ENCODE measurements at places on chromosomes 12 and 14. TPM values are rescaled to one million over a fixed set of nuclear protein-coding genes. Genes with fewer than 3 reads are reported as not detected.

Gene TAS2R8
- 0.98 TPM for total RNA-seq

Gene SYNJ2BP
- 20.9 TPM for total RNA-seq

Gene DLK1
- 8.6 TPM for total RNA-seq

Gene KRT79
- total RNA-seq: 1.7 TPM

Gene CLEC12A
- total RNA-seq: not detected

Gene CD9
- total RNA-seq: 366 TPM

Gene STAB2
- total RNA-seq: 0.25 TPM

Gene TAS2R46
- 2.0 TPM for total RNA-seq

Gene CDC42BPB
- total RNA-seq: 105 TPM

Gene KIF26A
- total RNA-seq: 2.7 TPM

Gene LRP1-AS
- not detected for total RNA-seq

Gene ASIC1
- total RNA-seq: 2.9 TPM

Gene AQP6
- total RNA-seq: not detected

Gene ARHGEF25
- 28.7 TPM for total RNA-seq

Gene KCNA1
- total RNA-seq: 0.74 TPM

Gene NOVA1
- 35.1 TPM for total RNA-seq
